ENCODE measurements at places on chromosomes 12 and 14. TPM values are rescaled to one million over a fixed set of nuclear protein-coding genes. Genes with fewer than 3 reads are reported as not detected.

DNA sequence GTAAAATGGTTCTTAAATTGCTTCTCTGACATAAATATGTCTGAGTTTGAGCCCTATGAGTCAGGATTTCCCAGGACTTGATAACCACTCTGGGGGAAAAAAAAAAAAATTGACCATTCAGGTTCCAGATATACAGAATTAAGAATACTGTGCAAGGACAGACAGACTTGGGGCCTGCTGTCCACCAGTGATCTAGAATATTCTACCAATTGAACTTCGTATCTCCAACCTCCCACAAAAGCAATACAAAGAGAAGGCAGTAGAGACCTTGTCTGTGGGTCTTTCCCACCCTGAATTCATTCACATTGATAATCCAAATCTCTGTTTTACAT is 4.1 kb downstream of the SINHCAF start:
- no peak for DNase-seq

- DNase-seq: no peak
These were observed 197.0 kb upstream of the PRICKLE1 start for GRCh38 chr12:42786400-42787148.

- no peak for DNase-seq
These were observed 44.3 kb upstream of the KTN1 start for GRCh38 chr14:55535516-55536203.

GRCh38 chr14:100528962-100529560 is 58.2 kb downstream of the BEGAIN start:
- peak; percentile 11 for DNase-seq

GRCh38 chr12:58883576-58884334 is 36.5 kb downstream of the LRIG3 start:
- DNase-seq: no peak

- DNase-seq: no peak
These were observed 36.3 kb downstream of the SRGAP1 start for GRCh38 chr12:63880742-63881263.

GRCh38 chr14:65927931-65928356 is 515.4 kb downstream of the FUT8 start:
- no peak for DNase-seq

DNA sequence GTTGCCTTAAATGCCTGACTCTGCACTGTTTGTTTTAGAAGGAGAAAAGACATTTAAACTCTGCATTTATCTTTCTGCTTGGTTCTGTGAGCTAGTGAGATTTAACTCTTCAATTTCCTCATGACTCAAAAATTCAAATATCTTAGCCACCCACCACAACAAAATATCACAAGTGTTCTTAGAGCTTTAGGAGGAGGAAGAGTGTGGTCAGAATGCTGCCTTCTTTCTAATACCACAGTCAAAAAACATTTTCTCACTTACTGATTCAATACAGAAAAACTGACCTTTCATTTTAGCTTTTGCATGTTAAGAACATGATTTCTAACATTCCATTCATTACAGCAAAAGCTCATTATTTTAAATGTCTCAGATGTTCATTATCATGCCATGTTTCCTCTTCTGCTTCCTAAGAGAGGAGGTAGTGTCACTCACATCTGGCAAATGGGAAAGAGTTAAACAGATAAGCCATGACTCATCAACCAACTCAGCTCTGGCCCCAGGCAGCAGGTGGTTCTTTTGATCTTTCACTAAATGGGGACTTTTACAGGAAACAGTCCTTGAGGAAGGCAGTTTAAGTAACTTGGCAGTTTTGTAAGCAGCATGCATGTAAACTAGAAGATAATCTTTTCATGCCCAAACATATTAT is 56.4 kb upstream of the RNU6-8 start:
- DNase-seq: no peak

GRCh38 chr12:93042684-93043083 is 113.6 kb upstream of the EEA1 start:
- no peak for DNase-seq

DNA sequence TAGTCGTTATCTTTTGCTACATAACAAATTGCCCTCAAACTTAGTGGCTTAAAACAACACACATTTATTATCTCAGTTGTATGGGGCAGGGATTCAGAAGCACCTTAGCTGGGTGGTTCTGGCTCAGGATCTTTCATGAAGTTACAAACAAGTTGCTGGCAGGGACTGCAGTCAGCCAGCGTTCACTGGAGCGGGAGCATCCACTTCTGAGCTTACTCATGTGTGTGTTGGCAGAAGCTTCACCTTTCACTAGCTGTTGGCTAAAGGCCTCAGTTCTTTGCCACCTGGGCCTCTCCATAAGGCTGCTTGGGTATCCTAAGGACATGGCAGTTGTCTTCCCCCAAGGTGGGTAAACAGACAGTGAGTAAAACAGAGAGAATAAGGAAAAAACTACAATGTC is 365.7 kb downstream of the RPS29 start:
- DNase-seq: no peak

- no peak for DNase-seq
These were observed 821.0 kb downstream of the TMEM121 start for GRCh38 chr14:106347291-106347778.

- no peak for DNase-seq
These were observed 142.6 kb downstream of the MIPOL1 start for GRCh38 chr14:37340353-37340752.

DNA sequence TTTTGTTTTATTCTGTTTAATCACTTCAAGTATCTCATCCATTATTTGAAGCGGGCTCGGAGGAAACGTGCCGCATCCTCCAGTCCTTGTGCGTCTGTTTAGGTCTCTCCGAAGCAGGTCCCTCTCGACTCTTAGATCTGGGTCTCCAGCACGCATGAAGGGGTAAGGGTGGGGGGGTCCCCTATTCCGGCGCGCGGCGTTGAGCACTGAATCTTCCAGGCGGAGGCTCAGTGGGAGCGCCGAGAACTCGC is 311 bp upstream of the LGR5 start:
- DNase-seq: no peak

GRCh38 chr12:3552726-3553045 is 61.7 kb downstream of the PRMT8 start:
- peak; percentile 22 for DNase-seq

GRCh38 chr12:54021432-54022013 is 6.7 kb upstream of the HOXC6 start:
- DNase-seq: no peak

GRCh38 chr12:19306366-19306765 is 132.9 kb upstream of the AEBP2 start:
- no peak for DNase-seq

- no peak for DNase-seq
These were observed 72.0 kb downstream of the NIN start for GRCh38 chr14:50758945-50759344.

- DNase-seq: no peak
These were observed 762.4 kb downstream of the SLC6A15 start for GRCh38 chr12:84150201-84150600.

The TAS2R19 gene
- polyA plus RNA-seq: 0.57 TPM

The RNASE3 gene
- polyA plus RNA-seq: 0.14 TPM

The TDRD9 gene
- polyA plus RNA-seq: 10.7 TPM

The DACT1 gene
- polyA plus RNA-seq: 4.8 TPM

The CLEC7A gene
- 2.4 TPM for polyA plus RNA-seq

The NUAK1 gene
- polyA plus RNA-seq: 10.0 TPM

The CHFR gene
- 12.5 TPM for polyA plus RNA-seq

The TPPP2 gene
- 0.43 TPM for polyA plus RNA-seq

The PTGER2 gene
- polyA plus RNA-seq: 0.32 TPM

The IFT81 gene
- polyA plus RNA-seq: 7.6 TPM

The CCDC175 gene
- polyA plus RNA-seq: not detected

The NFE2 gene
- polyA plus RNA-seq: 0.32 TPM

The LRFN5 gene
- polyA plus RNA-seq: 0.23 TPM

The TMEM132D gene
- not detected for polyA plus RNA-seq

The EMC9 gene
- polyA plus RNA-seq: 21.2 TPM
